ENCODE measurements at places on chromosomes 4 and X.

- DNase-seq, result no peak
Observed at GRCh38 chr4:153271820-153272219, 67.6 kb downstream of the TRIM2 start.

DNA sequence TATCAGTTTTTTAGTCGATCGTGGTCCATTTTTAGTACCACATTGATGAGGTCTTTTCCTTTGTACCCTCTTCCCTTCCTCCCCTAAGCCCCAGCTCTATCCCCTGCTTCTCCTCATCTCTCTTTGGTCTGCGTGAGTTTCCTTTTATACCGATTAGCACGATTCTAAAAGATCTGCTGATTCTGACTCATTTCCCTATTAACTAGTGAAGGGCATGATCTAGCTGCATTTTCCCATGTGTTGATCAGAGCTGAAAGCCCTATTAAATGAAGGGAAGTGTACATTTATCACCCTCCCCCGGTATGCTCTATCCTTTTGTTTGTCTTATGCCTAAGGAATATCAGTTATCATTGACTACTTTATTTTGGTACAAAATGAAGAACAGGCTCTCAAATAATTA, 181.7 kb upstream of the NPY2R start:
- no peak for DNase-seq

DNA sequence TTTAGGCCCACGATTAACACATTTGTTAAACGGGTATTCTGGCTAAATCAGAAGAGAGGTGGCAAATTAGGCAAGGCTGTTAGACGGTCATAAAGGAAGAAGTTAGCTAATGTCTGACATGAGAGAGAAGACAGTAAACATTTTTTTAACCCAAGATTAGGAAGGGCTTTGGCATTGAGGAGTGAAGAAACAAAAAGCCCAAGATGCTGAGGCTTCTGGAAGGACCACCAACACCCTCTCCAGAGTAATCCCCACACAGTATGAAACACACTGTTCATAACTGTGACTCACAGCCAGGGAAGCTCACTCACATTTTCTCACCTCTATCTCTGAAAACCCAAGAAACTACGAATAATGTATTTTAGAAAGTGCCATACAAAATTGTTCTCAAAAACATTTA, 127.6 kb downstream of the AMELX start:
- no peak for DNase-seq

GRCh38 chrX:40496728-40497127, 84.0 kb upstream of the ATP6AP2 start:
- DNase-seq, result no peak

- DNase-seq, result no peak
Observed at GRCh38 chrX:38273453-38273852, 52.8 kb upstream of the SRPX start.

GRCh38 chr4:123835831-123836590, 439.4 kb downstream of the SPRY1 start:
- DNase-seq, result no peak

DNA sequence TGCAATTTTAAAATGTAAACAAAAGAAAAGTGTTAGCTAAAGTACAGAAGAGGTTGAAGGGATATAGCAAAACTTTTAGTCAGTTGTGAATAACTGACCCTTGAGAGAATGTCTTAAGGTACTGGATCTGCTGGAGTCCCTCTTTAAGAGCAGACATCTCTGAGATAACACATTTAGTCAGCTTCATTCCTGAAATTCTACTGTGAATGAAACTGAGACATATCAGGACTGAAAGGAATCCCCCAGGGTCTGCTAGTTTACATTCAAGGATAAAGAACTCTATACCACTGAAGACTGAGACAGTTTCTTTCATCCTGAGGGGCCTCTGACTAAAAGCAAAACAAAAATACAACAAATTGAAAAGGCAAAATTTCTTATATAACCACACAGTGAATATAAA, 54.4 kb downstream of the PGRMC1 start:
- no peak for DNase-seq

DNA sequence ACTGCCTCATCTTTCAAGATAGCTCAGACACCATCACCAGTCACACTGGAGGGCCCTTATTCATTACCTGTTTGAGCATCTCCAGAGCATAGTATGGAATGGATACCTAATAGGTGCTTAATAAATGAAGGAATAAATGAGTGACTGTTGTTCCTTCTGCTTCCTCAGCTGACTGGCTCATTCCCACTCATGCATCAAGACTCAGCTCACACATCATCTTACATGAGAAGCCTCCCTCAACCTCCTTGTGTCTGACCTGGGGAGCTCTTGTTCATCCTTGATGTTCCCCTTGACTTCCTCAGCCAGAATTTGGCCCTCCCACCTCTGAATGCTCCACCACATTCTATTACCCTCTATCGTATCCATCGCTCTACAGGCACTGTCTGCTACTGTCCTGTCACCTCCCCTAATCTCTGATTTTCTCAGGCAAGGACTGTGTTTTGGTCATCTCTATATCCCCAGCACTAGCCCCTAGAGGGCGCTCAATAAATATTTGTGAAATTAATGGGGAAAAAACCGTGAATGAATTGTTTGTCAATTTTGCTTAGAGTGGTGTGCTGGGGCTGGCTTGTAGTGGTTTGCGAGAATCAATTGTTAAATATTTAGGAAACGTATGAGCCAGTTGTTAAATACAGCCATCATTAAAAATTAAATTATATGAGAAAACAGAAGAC, 88.3 kb downstream of the NHSL2 start:
- DNase-seq, result peak; percentile 35

- DNase-seq, result no peak
Observed at GRCh38 chrX:139815771-139816170, 107.8 kb upstream of the MCF2 start.

GRCh38 chr4:4541040-4541631, 712 bp downstream of the STX18 start:
- peak; percentile 8 for DNase-seq

DNA sequence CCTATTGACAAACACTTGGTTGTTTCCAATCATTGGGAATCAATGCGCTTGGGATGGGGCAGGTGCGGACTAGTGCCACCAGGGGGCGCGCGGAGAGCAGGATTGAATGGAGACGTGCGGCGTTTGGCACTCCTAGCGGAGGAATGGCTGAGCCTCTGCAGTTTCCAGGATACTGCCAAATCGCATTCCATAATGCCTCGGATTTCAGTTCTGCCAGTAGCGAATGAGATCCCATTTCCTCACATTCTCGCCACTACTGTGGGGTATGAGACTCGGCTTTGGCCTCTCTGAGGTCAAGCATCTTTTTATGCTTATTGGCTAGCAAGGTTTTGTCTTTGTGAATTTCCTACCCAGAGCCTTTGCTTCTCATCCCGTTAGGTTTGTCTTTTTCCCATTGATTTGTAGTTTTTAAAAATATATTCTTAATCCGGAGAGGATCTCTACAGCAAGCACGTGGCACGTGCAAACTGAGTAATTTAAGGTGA, 28.7 kb downstream of the CLDN34 start:
- DNase-seq, result peak; percentile 73

DNA sequence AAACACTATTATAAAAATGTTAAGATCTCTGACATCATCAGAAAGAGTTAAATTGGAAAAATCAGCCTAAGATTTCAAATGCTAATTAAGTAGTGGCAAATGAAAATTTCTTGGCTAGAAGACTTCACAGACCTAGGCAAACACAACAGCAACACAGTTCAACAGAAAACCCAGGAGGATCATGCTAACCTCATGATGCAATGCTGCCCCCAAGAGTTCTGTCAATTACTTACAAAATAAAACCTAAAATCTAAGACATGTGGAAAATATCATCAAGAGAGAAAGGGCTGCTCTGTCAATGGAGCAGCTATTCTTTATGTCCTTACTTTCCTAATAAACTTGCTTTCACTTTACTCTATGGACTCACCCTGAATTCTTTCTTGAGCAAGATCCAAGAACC, 21.0 kb downstream of the S100G start:
- DNase-seq, result no peak

- DNase-seq, result no peak
Observed at GRCh38 chr4:120202222-120202621, 135.6 kb upstream of the MAD2L1 start.

DNA sequence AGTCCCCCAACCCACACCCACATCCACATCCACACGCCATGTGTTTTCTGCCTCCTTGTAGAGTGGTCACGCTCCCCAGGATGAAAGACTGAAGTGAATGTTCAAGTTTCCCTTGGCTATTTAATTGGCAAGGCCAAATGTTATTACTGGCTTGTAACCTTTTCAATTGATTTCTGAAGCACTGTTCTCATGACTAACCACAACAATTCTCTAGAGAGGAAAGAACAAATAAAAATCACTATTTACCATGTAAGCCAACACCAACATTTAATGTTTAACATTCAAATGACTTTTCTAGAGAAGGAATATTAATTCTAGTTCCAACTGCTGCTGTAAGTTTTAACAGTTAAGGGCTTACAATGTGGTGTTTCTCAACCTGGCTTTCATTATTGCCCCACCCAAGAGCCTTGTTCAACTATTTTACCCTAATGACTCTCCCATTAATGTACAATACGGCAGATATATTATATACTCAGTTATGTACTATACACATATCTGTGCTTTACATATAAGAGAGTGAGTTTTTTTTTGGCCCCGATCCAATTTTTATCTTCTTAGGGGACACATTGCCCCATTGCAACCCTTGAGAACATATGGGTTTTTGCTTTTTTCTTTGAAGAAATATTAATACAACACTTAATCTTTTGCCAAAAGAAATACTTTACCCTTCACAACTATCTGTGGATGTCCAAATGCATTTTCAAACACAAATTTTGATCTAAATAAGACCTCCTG, 46.5 kb downstream of the RELL1 start:
- no peak for DNase-seq

- no peak for DNase-seq
Observed at GRCh38 chrX:138485767-138486166, 225.8 kb downstream of the FGF13 start.

- DNase-seq, result no peak
Observed at GRCh38 chr4:2472187-2472586, 3.3 kb downstream of the RNF4 start.

DNA sequence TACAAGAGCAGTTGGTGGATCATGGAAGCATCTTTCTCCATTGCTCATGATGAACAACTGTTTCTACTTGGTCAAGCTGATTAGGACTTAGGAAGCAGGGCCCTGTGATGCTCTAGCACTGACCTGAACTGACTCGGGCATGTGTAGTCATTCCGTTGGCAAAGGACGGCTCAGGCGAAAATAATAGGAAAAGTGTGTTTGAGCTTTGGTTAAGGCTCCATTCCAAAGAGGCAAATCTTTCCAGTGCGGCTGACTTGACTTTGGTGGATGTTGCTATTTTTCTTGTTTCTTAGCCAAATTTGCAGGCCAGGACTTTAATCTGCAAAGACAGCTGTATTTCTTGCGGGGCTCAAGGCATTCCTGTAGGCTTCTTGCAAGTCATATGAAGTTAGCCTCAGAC, 39.5 kb downstream of the ZNF518B start:
- DNase-seq, result no peak

DNA sequence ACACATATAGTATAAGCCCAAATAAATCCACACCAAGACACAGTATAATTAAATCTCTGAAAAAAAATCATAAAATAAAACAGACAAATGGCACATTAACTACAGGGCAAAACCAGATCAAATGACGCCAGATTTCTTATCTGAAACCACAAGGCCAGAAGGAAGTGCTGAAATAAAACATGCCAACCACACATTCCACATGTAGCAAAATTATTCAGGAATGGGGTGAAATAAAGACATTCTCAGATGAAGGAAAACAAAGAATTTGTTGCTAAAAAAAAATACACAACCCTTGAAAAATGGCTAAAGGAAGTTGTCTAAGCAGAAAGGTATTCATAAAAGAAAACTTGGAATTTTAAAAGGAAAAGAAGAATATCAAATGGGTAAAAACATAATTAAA, 4.5 kb upstream of the DCAF12L1 start:
- DNase-seq, result no peak

DNA sequence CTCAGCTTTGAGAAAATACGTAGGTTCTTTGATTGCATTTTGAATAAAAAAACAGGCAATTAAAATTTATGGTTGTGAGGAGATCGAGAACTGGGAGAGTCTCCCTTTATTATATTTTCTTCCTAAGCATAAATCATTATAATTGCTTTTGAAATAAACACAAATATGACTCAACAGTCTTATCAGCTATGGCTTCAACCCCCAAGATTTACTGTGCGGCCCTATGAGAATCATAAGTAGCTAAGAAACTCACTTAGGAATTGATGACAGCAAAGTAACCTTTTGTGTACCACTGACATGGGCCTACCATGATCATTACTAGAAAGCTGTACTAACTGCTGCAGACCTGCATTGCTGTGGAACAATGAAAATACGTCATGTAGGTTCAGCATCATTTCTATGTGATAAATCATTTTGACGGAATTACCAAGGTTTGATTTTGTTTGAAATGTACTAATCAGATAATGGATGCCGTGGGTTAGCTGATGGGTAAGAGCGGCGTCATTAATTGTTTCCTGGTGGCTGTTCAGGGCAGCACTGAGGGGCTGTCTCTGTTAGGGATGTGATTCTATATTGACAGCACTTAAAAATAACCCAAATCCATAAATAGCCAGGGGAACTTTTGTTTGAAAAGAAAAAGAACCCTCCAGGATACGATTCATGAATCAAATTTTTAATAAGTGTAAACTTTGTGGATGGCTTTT, 51.5 kb upstream of the GPRIN3 start:
- DNase-seq, result no peak

DNA sequence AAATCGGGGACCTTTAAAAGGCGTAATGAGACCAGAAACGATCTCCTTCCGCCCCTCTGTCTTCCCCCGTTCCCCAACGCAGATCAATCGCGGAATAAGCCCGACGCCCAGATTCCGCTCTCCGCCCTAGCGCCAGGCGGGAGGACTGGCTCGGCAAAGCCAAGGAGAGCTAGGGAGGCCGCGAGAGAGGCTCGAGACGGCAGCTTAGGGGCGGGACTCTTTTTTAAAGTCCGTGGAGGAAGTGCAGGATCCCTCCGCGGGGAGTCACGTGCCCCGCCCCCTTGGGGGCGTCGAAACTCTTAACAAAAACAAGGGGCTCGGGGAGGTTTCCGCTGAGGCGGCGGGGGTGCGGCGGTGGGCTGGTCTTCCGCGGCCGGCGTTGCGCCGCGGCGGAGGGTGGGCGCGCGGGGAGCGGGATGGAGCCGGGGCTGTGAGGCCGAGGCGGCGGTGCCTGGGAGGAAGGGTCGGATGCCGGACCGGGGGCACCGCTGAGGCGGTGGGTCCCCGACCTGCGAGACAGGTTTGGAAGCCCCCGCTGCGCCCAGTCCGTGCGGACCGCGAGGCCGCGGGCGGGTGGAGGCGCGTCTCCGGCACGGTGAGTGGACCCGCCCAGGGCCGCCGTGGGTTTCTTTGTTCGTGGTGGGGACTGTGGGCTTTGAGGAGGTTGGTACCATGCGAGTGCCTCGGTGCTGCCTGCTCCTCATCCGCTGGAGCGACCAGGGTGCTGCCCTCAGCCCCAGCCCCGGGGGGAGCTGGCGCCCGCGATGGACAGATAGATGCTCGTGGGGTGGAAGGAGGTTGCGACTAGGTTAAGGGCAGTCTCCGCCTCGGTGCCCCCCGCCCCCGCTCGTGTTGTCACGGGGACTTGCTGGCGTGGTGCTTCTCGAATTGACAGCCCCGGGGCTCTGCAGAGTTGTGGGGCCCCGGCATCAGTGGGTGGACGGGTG, at the start of gene CCNG2:
Gene CCNG2, plus strand, starts transcription at position 296 of the 947 bp plus-strand sequence. CDS start 1,326 bp downstream, outside the sequence.
- DNase-seq, result peak; percentile 56

- DNase-seq, result no peak
Observed at GRCh38 chr4:52249581-52249980, 198.5 kb downstream of the SPATA18 start.

Measured in effector memory CD8-positive, alpha-beta T cell (primary cell).